MG63 (cell line): ENCODE measurements at places on chromosomes 3 and 15. TPM values are rescaled to one million over a fixed set of nuclear protein-coding genes. Genes with fewer than 3 reads are reported as not detected.

Gene GABPB1
- total RNA-seq: 31.2 and 46.1 TPM in 2 replicates

Gene TMEM62
- 12.2 and 12.8 TPM in 2 replicates for total RNA-seq

GRCh38 chr3:196138482-196139254 is 56.8 kb upstream of the TFRC start:
- DNase-seq: no peak

DNA sequence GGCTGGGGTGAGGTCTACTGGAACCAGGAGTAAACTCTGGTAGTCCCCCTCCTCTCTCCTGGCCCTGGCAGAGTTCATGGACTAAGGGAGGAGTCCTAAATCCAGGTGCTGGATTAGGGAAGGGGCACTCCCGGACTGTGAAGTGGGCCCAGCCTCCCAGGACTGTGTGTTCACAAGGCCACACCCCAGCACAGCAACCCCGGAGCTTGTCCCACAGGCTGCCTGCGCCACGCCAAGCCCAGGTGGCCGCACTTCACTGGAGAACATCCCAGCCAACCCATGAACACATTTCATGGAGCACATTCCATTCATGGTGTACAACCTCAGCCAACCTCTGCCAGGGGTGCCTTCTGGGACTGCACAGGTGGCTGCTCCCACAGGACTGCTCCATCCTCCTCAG is 8.2 kb downstream of the ARPIN start:
- DNase-seq: no peak

DNA sequence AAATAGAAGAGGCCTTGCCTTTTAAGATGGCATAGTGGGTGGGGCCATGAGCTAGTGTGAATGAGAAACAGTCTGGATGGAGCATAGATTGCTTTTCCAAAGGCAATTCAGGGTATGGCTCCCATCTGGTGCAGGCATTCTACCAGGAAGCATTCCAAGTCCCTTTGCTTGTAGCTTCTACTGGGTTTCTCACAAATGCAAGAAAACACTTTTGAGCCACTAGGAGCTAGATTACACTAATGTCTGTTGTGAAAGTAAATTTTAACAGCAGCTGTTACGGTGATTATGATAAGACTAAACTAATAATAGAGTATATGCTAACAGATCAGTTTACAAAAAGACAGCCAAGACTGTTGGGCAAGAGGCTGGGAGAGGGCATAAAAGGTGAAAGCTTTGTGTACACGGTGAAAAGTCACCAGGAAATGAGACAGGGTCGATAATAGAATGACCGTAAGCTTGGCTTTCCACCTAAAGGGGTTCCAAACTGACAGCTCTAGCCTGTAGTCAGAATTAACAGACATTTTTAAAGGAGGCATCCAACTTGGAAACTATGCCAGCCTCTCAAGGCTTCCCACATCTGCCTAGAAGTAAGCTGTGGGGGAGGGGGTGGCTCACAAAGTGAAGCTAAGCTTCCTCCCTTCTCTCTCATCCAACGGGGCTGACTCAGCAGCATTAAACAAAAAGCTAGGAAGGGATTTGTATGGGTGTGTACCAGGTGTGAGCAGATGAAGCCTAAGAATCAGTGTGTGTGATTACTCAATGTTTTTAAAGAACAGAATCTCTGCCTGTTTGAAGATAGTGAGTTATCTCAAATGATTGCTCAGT is 61.1 kb upstream of the GPD1L start:
- DNase-seq: peak; percentile 70

- DNase-seq: no peak
Observed at GRCh38 chr3:42741796-42742195, 31.3 kb downstream of the CCDC13 start.

GRCh38 chr3:115651599-115651998 is 28.3 kb downstream of the GAP43 start:
- DNase-seq: no peak

DNA sequence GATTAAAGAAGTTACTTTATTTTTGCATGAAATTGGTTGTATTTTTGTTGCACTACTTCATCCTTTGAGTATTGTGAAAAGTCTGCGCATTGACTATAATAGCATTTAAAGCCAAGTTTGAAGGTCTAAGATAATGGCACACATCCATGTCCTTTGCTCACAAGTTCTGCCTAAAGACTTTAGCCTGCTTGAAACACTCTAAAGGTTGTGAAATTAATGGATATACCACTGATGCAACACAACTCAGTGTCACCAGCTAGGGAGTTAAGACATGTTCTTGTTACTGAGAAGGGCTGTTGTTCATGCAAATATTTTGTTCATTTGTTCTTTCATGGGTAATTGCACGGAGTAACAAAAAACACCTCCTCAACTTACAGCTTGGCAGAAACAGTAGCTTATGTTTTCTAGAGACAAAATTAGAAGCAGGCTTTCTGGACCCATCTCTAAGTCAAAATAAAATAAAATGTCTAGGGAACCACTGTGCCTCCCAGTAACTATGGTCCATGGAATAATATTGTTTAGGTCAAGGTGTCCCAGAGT is 83.9 kb downstream of the PPARG start:
- DNase-seq: no peak

GRCh38 chr3:110623571-110623970 is 448.0 kb upstream of the NECTIN3 start:
- no peak for DNase-seq

GRCh38 chr3:188437926-188438325 is 284.0 kb downstream of the LPP start:
- no peak for DNase-seq

GRCh38 chr3:147049821-147050220 is 356.5 kb downstream of the ZIC4 start:
- DNase-seq: no peak

DNA sequence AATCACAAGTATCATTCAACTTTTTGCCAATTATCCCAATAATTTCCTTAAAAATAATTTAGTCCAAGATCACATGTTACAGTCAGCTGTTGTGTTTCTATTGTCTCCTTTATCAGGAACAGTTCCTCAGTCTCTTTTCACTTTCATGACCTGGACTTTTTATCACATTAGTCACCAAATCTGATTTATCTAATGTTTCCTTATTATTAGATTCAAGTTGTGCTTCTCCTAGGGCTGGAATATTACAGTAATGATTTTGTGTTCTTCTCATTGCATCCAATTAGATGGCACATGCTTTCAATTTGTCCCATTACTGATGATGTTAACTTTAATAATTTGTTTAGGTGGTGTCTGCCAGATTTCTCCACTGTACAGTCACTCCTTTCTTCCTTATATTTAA is 66.3 kb upstream of the DCBLD2 start:
- DNase-seq: no peak

- no peak for DNase-seq
Observed at GRCh38 chr3:52395503-52395865, 49.4 kb downstream of the SEMA3G start.
